ENCODE measurements at places on chromosomes 1 and 21. TPM values are rescaled to one million over a fixed set of nuclear protein-coding genes. Genes with fewer than 3 reads are reported as not detected.

Gene THEM5
- polyA plus RNA-seq, result not detected

GRCh38 chr1:158295791-158296190 lies 6.1 kb downstream of the CD1C start:
- DNase-seq, result no peak

Gene CASZ1
- polyA plus RNA-seq, result 10.1 TPM

Gene CLDN17
- not detected for polyA plus RNA-seq

GRCh38 chr21:28943631-28944030 lies 49.0 kb downstream of the LTN1 start:
- no peak for DNase-seq

- DNase-seq, result no peak
Observed at GRCh38 chr1:16143566-16144324, 12.1 kb downstream of the EPHA2 start.

DNA sequence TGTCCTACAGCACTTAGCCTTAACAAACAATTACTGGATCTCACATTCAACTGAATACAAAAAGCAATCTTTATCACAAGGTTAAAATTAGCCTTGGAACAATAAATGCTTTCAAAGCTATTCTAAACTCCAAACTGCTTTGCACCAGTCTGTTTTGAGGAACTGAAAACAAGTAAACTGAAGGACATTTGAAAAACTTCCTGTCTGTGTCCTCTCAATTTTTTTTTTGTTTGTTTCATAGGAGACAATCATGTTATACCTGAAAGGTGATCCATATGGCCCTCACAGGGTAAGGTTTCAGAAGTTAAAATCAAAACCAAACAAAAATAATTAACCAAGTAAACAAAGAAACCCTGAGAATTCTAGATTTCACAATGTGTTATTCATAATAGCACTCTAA lies 459.1 kb downstream of the DPYD start:
- no peak for DNase-seq

Gene ASAP3
- polyA plus RNA-seq, result 29.9 TPM

GRCh38 chr1:233394860-233395717 lies 67.6 kb downstream of the MAP3K21 start:
- DNase-seq, result no peak

DNA sequence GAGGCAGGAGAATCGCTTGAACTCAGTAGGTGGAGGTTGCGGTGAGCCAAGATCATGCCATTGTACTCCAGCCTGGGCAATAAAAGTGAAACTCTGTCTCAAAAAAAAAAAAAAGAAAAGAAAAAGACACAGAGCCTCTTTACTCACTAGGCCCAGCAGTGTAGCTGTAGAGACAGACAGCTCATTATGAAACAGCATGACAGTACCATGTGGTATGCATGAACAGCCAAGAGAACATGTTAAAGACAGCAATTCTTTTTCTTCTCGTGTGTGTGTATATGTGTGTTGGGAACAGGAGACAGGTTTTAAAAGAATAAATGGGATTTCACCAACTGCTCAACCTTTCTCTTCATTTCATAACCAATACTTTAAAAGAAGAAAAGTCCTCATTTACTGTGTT lies 118.8 kb downstream of the PIK3R3 start:
- DNase-seq, result no peak

- no peak for DNase-seq
Observed at GRCh38 chr1:113515498-113515897, 125.2 kb downstream of the MAGI3 start.

Gene TMPRSS15
- 0.09 TPM for polyA plus RNA-seq

DNA sequence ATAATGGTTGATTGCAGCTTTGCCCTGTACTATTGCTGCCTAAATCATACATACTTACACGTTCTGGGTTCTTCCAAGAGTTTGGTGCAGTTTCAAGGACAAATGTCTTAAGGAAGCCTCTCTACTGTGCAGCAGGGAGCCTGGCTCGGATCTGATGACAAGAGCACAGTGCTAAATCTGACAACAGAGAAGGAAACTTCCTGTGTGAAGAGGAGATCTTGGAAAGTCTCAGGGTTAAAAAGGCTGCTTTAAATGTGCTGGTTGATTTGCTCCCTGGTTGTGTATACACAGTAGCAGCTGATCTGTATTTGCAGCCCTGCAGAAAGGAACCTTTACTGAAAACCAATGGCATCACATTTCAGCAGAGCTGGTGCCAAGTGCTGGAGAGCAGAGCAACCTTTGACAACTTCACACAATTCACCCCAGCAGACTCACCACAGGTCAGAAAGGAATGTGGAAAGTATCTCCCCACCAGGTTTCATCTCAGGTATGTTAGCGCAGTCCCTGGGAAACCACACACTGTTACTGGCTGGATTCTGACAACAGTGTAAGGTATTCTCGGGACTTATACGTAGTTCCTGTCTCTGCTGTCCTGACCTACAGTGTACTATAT lies 355.0 kb upstream of the ESRRG start:
- DNase-seq, result peak; percentile 73

- DNase-seq, result no peak
Observed at GRCh38 chr1:65176056-65176450, 28.1 kb downstream of the AK4 start.

GRCh38 chr1:195999022-195999421 lies 609.2 kb downstream of the KCNT2 start:
- DNase-seq, result no peak

DNA sequence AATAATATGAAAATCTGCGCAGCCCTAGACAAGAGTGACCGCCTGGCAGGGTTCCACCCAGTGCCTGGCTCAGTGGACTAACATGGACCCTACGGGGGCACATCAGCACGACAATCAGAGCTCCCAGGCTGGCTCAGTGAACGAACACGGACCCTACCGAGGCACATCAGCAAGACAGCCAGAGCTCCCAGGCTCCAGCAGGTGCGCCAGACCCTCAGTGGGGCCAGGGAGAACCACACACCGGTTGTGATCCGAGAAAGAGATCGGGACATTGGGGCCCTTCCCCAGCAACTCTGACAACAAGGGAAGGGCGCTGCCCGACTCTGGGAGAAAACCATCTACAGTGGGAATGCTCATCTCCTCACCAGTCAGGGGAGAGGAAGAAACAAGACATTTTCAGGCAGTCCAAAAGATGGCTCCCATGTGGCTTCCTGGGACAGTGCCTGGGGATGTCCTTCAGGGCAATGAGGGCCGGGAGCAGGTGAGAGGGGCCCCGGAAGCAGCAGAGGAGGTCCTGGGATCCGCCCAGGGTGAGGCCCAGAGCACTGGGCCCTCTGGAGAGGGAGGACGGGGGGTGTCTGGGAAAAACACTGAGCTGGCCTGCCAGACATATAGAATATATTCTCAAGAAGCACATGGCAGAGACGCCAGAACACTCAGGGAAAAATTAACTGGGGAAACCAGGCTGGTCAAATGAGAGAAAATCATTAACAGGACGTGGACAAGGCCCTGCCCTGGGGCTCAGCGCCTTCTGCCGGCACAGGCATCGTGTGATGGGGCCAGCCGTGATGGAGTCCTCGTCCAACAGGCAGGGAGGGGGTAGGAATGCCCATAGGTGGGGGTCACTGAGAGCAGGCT lies 4.8 kb downstream of the ARHGEF16 start:
- peak; percentile 59 for DNase-seq

Gene AUNIP
- not detected for polyA plus RNA-seq

Gene EXTL1
- polyA plus RNA-seq, result 0.45 TPM

- no peak for DNase-seq
Observed at GRCh38 chr1:240804475-240804874, 192.5 kb upstream of the GREM2 start.

Gene OR14K1
- not detected for polyA plus RNA-seq

DNA sequence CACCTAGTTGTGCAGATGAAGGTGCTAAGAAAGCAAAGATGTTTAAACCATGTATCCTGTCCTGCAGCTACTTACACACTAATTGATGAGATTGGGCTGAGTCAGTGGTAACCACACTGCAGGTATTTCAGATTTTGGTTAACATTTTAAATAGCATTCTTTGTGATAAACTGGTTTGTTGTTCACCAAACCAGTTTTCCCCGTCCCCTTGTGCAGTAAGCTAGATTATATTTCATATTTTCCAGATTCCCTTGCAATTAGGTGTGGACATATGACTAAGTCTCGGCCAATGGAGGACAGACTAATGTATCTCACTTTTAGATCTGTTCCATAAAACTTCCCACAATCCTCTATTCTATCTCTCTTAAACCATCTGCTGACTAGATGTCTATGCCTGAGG lies 320.4 kb downstream of the RWDD3 start:
- no peak for DNase-seq
